Eye (tissue), 1 donor: ENCODE measurements at places on chromosomes 16 and 17.
A peak's percentile ranks its signal among the peaks of the same experiment; 100 is the strongest.

- no peak for DNase-seq
Measured at GRCh38 chr17:42227849-42228700, 33.8 kb upstream of the GHDC start.

DNA sequence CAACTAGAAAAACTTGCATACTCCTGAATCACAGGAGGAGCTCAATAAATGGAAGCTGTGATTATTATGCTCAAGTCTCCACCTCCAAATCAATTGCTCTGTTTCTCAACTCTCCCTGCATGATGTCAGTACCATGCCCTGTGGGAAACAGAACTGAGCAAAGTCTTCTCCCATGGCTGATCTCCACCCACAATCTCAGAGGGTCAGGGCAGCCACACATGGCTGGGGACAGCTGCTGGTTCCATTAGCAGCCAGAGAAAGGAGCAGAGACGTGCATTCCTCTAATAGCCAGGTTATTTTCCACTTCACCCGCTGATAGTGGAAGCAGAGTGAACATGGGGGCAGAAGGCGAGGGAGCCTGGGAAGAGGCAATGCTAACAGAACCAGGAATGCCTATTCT, 85.5 kb upstream of the TMEM132E start:
- peak; percentile 64 for DNase-seq

DNA sequence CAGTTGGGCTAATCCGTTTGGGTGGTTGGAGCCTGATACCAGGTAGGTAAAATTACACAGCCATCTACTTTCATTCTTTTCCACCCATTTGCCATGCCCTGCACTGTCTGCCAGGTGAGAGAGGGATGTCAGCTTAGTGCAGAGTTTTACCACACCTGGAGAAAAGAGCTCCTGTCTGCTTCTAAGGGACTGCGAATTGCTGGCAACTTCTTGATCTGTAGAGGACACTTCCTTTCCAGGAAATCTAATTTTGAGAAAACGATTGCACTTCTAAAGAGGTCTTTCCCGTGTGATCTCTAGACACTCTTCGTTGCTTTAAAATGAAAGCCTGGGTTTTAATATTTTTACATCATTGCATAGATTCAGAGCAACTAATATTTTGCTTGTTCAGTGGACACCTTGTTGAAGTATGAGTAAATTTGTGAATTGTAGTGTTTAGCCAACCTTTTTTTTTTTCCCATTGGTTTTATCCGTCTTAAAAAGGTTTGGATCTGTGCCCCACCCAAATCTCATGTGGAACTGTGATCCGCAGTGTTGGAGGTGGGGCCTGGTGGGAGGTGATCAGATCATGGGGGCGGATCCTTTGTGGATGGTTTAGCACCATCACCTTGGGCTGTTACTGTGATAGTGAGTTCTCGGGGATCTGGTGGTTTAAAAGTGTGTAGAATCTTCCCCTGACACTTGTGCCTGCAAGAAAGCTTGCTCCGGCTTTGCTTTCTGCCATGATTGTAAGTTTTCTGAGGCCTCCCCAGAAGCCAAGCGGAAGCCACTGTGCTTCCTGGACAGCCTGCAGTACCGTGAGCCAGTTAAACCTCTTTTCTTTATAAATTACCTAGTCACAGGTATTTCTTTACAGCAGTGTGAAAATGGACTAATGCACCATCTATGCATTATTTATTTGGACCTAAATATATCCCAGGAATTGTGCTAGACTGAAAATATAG, 104.6 kb downstream of the PRKCA start:
- DNase-seq, result no peak

GRCh38 chr17:44307387-44308186, 814 bp upstream of the RUNDC3A start:
- peak; percentile 89 for DNase-seq

DNA sequence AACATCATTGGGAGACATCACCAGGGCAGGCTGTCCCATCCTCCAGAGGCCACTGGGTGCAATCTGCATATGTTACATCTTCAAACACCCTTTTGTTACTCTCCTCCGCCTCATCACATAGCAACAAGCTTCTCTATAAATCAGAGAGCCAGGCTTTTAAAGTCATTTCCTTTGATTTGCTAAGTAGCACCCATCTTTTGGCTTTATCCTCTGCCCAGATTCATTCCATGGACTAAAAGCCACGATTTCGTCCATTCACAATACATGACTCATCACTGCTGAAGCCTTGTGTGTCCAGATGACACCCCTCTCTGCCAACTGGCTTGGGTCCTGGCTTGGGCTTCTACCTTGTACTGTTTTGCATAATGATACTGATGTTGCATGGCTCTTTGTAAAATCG, 2.0 kb upstream of the KRT38 start:
- no peak for DNase-seq

DNA sequence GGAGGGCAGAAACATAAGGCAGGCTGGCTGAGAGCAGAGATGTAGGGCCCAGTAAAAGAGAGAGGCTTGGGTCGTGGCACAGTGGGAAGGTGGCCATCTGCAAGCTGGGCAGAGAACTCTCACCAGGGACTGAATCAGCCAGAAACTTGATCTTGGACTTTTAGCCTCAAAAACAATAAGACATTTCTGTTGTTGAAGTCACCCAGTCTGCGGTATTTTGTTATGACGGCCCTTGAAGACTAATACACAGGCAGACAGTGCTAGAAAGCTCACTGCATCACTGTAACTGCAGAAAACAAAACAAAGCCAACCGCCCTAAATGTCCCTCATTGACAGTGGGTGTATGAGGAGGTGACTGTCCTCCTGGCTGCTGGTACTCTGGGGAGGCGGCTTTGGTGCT, 3.9 kb upstream of the JPH3 start:
- DNase-seq, result no peak

GRCh38 chr17:76385892-76386786, 1.7 kb downstream of the SPHK1 start:
- DNase-seq, result peak; percentile 91

- peak; percentile 51 for DNase-seq
Measured at GRCh38 chr16:84844049-84844350, 24.2 kb downstream of the CRISPLD2 start.

DNA sequence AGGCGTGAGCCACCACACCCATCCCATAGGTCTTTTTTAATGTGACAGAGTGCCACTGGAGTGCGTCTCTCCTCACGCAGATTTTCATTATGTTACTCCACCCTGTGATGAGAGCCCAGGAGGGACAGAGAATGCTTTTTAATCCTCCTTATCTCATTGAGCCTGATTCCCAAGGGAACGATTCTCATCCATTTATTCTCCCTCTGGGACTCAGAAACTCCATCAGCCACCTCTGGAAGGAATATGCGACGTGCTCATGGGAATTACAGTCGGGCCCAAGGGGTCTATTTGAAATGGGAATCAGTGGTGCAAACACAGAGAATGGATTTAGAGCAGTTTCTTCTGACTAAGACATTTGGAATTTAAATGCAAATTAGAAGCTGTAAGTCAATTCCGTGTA, 155.9 kb upstream of the HSBP1 start:
- peak; percentile 56 for DNase-seq

- no peak for DNase-seq
Measured at GRCh38 chr17:80000981-80001775, 34.5 kb downstream of the TBC1D16 start.

DNA sequence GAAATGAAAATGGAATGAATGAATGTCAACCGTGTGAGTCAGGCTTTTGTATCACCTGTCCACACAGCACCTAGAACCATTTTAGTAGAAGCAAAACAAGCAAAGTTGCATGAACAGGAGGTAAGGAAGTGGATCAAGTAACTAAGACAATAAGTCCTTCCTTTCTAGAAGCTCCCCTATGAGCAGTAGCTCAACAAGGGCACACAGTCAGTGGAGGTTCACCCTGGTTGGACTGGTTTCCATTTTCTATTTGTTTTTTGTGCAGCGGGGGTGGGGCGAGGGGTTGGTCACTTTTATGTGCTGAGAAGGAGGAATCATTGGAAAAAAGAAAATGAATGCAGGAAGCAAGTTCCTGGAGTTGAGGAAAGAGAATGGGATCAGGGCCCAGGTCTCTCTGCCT, 4.0 kb upstream of the HSBP1 start:
- DNase-seq, result no peak

- no peak for DNase-seq
Measured at GRCh38 chr17:38357486-38358123, 6.0 kb downstream of the SOCS7 start.

DNA sequence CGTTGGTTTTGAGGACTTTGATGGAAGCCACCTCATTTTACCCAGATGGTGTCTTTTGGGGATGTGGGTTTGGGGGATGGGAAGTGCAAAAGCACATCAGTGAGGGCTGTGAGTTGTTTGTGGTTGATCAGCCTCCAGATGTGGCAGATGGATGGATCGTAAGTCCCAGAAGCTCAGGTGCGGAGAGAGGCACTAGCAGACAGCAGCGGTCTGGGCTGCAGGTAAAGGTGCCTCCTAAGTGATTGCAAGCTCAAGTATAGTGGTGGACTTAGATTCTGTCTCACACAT, 18.0 kb downstream of the HS3ST3B1 start:
- no peak for DNase-seq

- no peak for DNase-seq
Measured at GRCh38 chr16:6266703-6267102, 1065.9 kb upstream of the RBFOX1 start.

- no peak for DNase-seq
Measured at GRCh38 chr17:49821466-49821865, 26.4 kb downstream of the TAC4 start.

DNA sequence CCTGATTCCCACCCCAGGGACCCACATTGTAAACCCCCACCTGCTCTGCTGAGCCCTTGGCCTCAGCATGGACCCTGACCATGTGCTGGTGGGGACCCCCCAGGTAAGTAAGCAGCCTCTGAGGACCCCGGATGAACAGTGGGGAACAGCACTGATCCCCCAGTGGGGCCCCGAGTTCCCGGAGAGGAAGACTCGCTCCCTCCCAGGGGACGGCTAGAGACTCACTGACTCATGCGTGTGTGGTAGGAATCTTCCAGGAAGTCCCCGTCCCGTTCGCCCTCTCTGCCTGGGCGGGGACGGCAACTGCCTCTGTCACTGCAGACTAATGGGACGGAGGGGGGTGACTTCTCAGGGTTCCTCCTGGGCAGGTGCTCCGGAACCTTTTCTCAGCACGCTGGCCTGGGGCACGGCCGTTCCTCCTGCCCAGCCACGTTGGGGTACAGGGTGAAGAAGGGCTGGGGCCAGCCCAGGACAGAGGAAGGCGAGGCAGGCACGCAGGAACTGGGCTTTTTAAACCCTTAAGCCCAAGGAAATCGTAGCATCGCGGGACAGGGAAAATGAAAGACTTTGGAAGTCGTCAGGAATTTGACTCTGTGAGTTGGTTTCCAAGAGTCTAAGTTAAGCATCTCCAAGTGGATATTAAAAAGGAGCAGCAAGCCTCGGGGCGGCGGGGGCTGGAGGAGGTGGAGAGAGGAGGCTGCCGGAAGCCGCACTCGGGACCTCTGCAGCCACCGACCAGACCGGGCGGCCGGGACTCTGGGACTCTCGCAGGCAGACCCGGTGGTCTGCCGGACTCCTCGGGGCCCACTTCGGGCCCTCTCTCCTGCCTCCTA, 178.7 kb downstream of the SEC14L1 start:
- DNase-seq, result peak; percentile 66

GRCh38 chr17:72343911-72344310, 223.1 kb downstream of the SOX9 start:
- DNase-seq, result no peak

- DNase-seq, result peak; percentile 18
Measured at GRCh38 chr17:51527225-51527982, 267.1 kb downstream of the UTP18 start.

GRCh38 chr16:51407199-51407598, 256.1 kb upstream of the SALL1 start:
- no peak for DNase-seq

DNA sequence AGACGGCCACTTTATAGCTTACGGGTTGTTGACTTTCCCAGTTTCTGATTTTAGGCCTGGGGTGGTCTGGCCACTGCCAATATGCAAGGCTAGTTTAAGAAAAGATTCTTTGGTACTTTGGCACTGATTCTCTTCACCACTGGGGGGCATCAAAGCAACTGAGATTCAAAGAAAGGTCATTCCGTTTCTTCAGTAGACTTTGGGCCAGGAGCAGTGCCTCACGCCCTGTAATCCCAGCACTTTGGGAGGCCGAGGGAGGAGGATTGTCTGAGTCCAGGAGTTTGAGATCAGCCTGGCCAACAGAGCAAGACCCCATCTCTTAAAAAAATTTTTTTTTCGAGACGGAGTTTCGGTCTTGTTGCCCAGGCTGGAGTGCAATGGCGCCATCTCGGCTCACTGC, 53.0 kb downstream of the RPA1 start:
- peak; percentile 66 for DNase-seq

GRCh38 chr16:47965439-47965838, 190.4 kb downstream of the ABCC12 start:
- DNase-seq, result peak; percentile 59

DNA sequence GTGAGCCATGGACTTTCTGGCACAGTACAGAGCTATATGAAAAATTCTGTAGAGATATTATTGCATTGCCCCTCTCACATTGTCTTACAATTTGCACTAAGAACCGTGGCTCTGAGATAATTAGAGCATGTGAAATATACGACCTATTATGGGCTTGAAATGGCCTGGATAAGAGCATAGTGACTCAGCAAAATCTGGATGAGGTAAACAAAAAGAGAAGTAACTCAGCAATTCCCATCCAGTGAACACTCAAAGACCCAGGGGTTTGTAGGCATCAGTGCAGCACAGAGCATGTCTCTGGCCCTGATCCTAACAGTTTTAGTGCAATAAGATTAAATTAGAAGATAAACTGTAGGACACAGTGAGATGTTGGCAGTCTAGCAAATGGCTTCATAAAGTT, 317.2 kb upstream of the MYOCD start:
- DNase-seq, result no peak

GRCh38 chr17:77708936-77709335, 249.6 kb upstream of the TNRC6C start:
- DNase-seq, result no peak

DNA sequence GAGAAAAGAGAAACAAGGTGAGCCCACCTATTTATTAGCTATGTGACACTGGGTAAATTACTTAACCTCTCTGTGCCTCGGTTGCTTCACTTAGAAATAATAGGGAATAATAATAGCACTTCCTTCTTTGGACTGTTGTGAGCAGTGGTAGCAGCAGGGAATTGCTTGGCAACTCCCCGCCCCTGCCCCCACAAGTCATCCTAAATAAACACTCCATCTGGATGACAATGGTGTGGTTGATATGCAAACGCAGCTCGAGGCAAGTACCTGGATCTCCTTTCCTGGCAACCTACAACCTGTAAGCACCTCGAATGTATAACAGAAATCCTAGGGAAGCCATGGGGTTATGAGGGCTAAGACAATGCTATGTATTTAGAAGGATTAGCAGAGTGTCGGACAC, 9.1 kb downstream of the TEKT3 start:
- DNase-seq, result no peak
